ENCODE measurements at places on chromosomes 2 and 18.

DNA sequence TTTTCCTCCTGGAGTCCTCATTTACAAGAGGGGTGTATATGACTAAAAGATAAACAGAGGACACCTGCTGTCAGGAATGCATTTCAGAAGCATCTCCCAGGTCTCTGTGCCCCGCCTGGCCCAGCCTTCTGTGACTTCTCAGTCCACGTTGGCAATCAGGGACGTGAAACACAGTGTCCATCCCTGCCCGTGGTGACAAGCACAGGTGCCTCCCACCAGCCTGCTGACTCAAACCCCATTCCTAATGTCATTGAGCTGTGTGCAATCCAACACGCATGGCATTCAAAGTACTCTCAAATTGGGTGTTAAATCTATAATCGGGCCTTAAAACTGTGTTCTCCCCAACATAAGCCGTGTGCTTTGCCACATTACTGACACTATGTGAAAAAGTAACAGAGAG, 343.2 kb downstream of the EIPR1 start:
- DNase-seq = no peak

GRCh38 chr2:3440477-3440876, 61.0 kb downstream of the TRAPPC12 start:
- no peak for DNase-seq

DNA sequence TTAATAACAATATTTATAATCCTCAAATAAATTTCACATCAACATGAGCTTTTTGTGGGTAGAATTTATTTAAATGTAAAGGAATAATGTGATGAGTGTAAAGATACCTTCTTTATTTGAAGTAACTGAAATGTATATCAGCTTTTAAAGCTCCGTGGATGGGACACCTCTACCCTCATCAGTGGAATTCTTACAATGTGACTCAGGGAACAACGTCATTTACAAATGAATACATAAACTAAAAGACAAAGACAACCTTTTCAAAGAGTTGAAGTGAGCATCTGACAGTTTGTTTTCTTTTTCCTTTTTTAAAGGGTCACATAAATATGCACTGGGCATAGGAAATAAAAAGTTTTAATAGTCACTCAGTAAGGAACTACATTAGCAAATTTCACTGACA, 1127.0 kb upstream of the CRIM1 start:
- DNase-seq = no peak

DNA sequence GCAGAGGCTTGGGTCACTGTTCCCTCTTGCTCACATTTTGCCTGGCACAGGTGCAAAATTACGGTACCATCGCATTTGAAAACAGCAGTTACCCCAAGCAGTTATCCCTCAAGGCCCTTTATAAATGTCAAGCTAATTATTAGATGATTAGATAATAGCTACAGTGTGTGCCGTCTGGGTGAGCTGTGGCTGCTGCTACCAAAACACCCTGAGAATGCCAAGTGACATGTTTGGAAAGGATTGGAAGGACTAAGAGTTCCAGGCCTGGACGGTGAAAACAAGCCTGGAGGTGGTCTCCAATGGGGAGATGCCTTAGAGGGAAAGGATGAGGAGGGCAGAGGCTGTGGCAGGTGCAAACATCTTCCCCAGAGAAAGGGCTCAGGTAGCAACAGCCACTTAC, 120.6 kb downstream of the CAPN13 start:
- no peak for DNase-seq

DNA sequence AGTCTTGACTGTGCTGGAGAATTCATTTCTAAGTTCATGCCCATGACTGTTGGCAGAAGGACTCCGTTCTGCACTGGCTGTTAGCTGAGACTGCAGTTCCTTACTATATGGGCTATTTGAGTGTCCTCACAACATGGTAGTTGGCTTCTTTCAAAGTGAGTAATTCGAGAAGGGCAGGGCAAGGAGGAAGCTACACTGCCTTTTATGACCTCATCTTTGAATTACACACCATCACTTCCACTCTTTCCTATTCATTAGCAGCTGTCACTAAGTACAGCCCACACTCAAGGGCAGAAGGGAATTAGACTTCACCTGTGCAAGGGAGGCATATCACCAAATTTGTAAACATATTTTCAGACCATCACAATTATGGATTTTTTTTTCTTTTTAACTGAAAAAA, 55.9 kb upstream of the EPAS1 start:
- no peak for DNase-seq

DNA sequence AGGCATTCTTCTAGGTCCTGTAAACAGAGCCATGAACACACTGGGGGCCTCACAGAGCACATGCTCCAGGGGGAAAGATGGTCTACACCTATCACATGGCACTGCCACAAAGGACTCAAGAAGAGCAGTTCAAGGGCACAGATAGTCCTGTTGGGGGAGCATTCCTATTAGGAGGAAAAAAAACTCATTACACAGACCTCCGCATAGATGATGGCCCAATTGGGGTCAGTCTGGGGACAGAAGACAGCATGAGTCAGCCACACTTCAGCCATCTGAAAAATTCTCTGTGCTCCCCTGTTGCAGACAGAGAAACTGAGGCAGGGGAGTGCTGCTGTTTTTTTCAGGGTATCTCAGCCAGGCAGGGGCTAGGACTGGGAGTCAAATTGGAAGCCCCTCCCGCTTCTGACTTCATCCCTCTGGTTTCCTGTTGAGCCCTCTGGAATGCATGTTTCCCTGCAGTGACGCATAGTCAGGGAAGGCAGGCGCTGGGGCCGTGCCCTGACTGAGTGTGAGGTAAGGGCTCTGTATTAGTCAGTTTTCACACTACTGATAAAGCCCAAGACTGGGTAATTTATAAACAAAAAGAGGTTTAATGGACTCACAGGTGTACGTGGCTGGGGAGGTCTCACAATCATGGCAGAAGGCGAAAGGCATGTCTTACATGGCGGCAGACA, 67.9 kb downstream of the RHOB start:
- no peak for DNase-seq

GRCh38 chr18:58310517-58310916, 266.5 kb downstream of the NEDD4L start:
- DNase-seq = no peak

GRCh38 chr18:36402765-36403396, 105.4 kb downstream of the FHOD3 start:
- DNase-seq = no peak

- no peak for DNase-seq
Measured at GRCh38 chr18:56910967-56911366, 235.9 kb upstream of the BOD1L2 start.

GRCh38 chr2:195871326-195871725, 197.3 kb downstream of the DNAH7 start:
- no peak for DNase-seq

DNA sequence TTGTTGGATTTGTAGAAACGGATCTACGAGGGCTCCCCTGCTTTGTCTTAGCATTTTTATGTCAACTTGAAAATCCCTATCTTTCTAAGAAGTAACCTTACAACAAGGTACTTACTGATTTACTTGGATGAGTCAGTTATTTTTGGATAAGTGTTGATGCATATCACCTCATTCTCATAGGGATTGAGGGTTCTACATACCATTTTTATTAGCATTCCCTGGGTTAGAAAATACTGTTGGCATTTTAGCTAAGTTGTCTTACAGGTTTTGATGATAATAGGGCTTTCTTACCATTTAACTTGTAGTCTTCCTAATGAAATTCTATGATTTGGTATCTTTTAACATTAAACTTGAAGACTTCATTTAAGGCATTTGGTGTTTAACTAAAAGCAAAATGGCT, 125.2 kb downstream of the UBE2E3 start:
- DNase-seq = no peak

Measured in NCI-H1092 (cell line).